ENCODE measurements at places on chromosomes 13 and 19.

DNA sequence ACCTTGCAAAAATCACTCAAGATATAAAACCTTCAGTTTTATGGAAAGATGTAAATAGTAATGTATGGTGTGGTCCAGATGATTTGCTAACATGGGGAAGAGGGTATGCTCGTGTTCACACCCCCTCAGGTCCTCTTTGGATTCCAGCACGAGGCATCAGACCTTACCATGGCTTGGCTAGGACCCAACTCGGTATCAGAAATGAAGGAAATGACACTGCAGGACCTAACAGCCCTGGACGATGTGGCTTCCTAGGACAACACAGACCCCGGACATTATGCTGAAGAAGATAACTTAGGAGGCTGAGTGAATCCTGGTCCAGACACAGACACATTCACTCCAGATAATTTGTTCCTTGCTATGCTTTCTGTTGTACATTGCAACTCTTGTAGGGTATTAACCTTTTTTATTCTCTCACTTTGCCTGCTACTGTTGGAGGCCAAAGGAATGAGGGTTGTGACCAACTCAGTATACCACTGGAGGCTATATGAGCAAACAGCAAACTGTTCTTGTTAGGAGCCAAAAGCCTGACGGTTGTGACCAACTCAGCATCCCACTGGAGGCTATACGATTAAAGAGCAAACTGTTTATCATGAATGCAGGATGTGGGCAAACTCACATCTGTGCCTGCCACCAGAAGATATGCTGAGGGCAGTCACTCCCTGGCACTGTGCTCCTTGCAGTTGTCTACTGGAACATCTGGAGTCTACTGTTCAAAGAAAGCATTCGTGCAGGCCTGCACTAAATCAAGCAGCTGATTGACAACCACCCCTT, 121.7 kb downstream of the ZNF429 start:
- no peak for DNase-seq

DNA sequence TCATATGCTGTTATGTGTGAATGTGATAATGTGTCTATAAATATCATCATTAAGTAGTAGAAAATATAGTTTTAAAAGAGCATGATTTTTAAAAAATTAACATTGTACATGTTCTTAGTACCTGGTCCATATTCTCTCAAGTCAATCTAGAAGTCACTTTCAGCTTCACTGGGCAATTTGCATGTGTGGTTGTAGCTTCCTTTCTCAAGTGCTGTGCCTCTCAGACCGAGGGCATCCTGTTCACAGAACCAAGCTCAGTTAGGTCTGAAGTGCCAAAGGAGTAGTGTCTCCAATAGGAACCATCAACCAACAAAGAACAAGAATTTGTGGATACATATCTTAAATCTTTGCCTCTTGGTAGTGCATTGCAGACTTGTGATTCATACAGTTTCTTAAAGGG, 541.8 kb upstream of the SLC10A2 start:
- DNase-seq = no peak

GRCh38 chr19:8208922-8209461, at the start of gene CERS4:
CERS4 (plus strand) TSS chr19:8209370; CDS start chr19:8251077, 41,707 bp downstream.
- DNase-seq = peak; percentile 77

- no peak for DNase-seq
Observed at GRCh38 chr13:23510544-23510916, 59.7 kb upstream of the TNFRSF19 start.

- peak; percentile 34 for DNase-seq
Observed at GRCh38 chr13:23871616-23872220, 17.5 kb downstream of the MIPEP start.

DNA sequence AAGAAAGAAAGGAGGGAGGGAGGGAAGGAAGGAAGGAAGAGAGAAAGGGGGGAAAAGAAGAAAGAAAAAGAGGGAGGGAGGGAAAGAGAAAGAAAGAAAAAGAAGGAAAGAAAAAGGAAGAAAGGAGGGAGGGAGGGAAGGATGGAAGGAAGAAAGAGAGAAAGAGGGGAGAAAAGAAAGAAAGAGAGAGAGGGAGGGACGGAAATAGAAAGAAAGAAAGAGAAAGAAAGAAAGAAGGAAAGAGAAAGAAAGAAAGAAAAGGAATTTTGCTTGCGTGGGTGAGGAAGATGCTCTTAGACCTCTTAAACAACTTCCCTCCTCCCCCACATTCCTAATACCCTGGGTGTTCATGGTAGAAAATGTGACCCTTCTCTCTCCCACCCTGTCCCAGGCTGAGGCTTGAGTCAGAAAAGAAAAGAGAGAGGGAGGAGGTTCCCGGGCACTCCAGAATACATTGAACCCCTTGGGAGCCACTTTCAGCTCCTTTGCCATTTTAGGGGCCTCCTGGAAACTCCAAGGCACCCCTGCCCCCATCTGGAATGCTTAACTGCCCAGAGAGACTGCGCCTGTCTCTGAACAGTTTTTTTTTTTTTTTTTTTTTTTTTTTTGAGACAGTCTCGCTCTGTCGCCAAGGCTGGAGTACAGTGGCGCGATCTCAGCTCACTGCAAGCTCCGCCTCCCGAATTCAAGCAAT, 9.2 kb upstream of the KANK3 start:
- no peak for DNase-seq

DNA sequence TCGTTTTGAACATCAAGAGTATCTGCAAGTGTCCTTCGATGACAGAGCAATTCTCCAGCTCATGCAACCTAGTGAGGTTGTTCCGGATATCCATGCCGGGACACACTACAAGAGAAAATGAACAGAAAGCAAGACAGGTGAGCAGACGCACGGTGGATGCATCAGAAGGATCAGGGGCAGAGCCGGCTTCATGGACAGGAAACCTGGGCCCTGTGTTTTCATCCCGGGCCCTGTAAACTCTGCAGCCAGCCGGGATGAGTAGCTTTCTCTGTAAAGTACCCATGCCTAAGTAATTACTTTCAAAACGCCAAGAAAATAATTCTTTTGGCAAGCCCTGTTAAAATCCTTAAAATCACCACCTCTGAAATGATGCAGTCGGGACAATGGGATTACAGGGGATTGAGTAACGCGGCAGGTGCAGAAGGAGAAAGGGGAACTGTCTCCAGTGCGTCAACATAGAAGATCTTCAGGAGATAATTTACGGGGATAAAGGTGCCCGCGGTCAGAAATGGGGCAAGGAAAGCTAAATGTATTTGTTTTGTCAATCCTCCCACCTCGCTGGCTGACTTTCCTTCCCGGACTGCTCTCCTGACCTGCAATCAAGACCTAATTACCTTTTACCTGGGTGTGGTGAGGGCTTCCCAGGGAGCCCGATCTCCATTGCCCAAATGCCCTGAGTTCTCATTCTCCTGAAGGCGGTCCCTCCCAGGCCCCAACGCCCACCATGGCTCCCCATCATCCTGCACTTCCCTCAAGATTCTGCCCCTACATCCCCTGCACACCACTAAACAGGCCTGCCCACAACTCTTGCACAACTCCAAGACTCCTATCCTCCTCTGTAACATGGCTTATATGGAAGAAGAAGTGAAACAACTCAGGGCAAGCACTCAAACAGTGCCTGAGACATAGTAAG, 26.2 kb downstream of the INSR start:
- DNase-seq = no peak

- no peak for DNase-seq
Observed at GRCh38 chr13:26320766-26321165, 66.8 kb downstream of the CDK8 start.

DNA sequence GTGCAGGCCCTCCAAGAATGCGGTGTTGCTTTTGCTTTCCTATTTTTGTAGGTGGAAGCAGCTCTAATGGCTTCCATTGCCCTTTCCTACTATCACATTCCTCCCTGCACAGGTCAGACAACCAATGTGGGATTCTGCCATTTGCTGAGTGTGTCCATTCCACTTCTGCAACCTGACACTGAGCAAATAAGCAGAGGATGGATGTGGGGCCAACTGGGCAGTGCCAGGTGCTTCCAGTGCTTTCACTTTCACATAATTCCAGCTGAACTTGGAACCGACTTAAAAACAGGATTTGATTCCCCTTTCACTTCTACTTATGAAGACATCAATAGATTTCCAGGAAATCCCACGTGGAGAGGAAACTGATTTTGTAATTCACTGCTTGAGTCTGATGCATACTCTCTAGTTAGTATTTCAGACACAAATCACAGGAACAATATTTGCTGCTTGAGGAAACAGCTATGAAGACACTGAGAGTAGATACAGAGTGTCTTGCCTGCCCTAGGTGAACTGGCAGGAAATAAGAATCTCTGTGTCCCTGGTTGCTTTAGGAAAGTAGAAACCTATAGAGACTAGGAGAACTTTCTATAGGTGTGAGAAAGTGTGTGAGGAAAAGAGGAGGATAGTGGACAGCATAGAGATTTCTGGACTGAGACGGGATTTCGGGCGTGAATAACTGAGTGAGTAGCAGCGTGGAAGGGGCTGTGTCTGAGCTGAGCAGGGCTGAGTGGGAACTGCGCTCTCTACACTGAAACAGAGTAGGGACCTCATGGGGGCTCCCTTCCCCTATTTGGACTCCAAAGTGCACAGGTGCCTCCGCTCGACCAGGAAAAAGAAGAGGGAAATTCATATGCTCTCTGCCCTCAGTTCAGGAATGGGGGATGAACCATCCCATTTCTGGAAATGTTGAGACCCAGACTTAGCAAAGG, 22.5 kb downstream of the LGALS16 start:
- DNase-seq = no peak
